ENCODE measurements at places on chromosomes 12 and 14.

- DNase-seq: no peak
Measured at GRCh38 chr14:22434901-22435550, 154.0 kb downstream of the DAD1 start.

DNA sequence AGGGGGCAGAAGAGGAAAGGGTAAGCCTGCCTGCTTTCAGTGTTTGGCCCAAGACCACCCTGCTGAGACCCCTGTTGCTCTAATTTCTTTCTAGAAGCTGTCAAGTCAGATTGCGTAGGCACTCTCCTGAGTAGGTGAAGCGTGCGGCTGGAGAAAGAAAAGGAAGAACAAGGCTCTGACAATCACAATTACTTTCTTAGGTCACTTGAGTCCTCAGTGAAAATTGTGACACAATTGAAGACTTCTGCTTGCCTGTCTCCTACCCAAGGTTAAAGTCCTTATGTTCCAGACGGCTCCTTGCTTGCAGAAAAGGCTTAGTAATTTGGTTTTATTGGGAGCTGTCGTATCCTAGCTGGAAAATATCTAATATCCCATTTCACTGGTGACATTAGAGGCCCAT is 721 bp upstream of the CTSG start:
- no peak for DNase-seq

DNA sequence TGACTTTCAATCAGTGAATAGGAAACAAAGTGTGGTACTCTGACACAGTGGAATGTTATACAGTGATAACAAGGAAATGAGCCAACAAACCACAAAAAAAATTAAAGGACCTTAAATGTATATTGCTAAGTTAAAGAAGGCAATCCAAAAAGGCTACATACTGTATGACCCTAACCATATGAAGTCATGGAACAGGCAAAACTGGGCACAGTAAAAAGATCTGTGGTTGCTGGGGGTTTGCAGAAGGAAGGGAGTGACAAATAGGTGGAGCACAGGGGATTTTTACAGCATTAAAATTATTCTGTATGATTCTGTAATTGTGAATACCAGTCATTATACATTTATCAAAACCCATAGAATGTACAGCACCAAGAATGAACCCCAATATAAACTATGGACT is 112.6 kb downstream of the KCNC2 start:
- DNase-seq: no peak

DNA sequence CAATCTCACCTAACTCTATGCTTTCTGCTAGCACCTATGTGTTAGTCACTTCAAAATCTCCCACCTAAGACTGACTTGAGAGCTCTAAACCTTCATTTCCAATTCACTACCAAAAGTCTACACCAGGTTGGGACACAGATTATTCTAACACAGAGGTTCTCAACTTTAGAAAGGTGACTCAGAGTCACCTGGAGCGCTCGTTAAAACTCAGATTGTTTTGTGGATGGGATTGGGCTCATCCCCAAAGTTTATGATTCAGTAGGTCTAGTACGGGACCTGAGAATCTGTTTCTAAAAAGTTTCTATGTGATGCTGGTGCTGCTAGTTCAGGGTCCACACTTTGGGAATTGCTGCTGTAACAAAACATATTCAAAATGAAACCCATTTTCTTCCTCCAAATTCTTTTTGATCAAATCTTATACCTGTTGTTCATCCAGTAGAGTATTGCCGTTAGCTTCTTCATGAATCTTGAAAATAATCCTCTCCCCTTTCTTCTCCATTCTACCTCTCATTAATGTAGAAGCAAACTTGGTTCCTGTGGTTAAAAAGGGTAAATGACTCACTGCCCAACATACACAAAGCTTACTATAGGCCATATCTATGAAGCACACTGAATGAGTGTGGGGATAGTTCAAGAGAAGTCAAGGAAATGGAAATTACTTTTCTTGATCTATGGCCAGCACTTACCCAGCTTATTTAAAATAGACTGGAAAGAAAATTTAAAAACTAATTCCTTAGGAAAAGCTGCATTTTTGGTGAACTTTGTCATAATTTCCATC is 206.7 kb downstream of the KIF21A start:
- DNase-seq: peak; percentile 93

DNA sequence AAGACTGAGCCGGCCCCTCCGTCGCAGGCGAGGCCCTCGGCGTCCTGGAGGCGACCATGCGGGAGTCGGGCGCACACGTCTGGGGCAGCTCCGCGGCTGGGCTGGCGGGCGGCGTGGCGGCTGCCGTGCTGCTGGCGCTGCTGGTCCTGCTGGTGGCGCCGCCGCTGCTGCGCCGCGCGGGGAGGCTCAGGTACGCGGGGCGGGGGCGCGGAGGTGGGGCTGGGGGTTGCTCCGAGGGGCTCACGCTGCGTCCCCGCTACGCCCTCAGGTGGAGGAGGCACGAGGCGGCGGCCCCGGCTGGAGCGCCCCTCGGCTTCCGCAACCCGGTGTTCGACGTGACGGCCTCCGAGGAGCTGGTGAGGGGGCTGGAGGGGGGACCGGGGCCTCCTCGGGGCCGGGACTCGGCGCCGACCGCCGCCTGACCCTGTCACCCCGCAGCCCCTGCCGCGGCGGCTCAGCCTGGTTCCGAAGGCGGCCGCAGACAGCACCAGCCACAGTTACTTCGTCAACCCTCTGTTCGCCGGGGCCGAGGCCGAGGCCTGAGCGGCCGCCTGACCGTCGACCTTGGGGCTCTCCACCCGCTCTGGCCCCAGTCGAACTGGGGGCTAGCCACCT is 7.8 kb downstream of the AMN start:
- no peak for DNase-seq

DNA sequence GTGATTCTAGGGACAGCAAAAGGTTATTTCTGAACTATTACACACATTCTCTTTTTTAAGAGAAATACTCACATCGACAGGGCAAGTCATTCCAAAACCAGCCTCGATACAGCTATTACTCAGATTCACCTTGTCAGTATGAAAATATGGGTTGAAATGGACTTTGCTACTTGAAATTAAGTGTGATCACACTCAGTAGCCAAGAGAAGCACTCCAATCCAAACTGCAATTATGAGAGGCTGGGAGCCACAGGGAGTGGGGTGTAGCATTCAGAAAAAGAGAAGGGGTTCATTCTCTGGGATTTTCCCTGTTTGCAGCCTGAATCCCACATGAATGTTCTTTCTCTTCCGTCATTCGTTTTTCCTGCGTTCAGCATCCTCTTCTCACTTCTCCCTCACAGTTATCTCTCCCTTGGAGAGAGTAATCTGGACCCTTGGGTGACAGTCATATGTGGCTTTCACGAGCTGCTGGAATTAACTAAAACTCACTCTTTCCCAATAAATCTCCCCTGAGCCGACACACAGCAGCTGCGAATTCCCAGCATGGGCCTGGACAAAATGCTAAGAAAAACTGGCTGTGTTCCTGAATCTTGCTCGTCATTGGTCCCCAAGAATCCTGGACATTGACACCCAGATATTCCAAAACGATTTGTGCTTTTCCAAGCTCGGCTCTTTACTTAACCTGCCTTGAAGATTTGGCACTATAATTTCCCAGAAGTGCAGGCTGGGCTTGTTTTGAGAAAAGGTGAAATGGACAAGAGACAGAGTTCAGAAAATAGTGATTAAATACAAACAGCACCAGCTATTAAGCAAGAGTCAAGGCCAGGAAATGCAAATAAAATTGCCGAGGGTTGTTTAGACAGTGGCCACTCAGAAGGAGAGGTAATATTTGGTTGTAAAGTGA is 199.5 kb upstream of the PLEKHG7 start:
- peak; percentile 6 for DNase-seq

- DNase-seq: no peak
Measured at GRCh38 chr12:57581802-57582201, 9.2 kb upstream of the PIP4K2C start.

GRCh38 chr14:84282618-84283017 is 1247.3 kb upstream of the FLRT2 start:
- no peak for DNase-seq

GRCh38 chr12:13007496-13008233 is 7.6 kb upstream of the HEBP1 start:
- DNase-seq: no peak

- DNase-seq: no peak
Measured at GRCh38 chr12:131365821-131366260, 345.0 kb upstream of the SFSWAP start.

GRCh38 chr14:23577710-23578392 is 739 bp downstream of the JPH4 start:
- no peak for DNase-seq

DNA sequence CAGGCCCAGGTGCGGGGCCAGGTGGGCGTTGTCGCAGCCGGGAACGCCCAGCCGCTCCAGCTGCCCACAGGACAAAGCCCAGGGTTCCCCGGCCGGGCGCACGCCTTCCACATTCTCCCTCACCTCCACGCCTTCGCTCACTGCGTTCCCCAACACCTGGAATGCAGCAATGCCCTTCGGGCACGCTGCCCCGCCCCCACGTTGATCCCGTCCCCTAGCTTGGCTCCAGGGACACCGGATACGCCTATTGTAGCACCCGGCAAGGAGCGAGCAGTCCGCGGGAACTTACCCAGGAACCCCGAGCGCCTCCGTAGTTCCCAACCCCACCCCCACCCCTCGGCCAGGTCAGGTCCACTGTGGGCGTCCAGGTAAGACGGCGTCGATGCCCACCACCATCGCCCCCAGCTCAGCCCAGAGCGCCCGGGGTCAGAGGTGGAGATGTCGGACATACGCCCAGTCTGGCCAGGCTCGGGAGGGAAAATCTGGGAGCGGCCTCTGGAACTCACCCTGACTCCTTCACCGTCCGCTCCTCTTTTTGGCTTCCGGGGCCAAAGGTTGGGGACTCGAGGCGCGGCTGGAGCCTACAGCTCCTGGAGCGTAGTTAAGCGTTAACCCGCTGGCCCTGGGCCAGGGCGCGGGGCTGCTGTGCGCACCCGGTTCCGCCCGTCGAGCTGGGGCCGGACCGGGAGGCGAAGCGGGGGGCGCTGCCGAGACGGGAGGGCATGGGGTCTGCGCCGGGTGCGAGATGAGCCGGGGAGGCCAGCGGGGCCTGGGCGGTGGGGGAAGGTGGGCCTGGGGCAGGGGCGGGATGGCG is 594 bp upstream of the CEP170B start:
- DNase-seq: no peak

- peak; percentile 55 for DNase-seq
Measured at GRCh38 chr12:47033081-47033480, 46.3 kb upstream of the PCED1B start.

- peak; percentile 88 for DNase-seq
Measured at GRCh38 chr12:56358836-56359532, 923 bp downstream of the STAT2 start.

- DNase-seq: peak; percentile 80
Measured at GRCh38 chr12:89370850-89371249, 18.5 kb upstream of the DUSP6 start.

GRCh38 chr12:80979251-80979650 is 41.5 kb upstream of the LIN7A start:
- no peak for DNase-seq

DNA sequence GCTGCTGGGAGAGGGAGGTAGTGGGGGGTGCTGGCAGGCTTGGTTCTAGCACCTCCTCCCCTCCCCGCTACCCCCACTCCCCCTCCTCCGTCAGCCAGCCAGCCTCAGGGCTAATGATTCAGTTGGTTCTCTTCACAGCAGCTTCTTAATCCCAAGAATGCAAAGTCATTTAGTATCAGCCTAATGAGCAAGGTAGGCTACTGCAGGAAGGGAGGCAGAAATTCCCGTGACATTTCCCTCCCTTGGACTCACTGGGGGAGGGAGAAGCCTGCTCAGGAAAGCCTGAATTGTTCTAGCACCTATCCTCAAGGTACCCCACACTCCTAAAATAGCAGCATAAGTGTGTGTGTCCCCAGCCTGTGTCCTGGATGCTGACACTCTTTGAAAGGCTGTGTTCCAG is 29.8 kb downstream of the ITPK1 start:
- peak; percentile 10 for DNase-seq

DNA sequence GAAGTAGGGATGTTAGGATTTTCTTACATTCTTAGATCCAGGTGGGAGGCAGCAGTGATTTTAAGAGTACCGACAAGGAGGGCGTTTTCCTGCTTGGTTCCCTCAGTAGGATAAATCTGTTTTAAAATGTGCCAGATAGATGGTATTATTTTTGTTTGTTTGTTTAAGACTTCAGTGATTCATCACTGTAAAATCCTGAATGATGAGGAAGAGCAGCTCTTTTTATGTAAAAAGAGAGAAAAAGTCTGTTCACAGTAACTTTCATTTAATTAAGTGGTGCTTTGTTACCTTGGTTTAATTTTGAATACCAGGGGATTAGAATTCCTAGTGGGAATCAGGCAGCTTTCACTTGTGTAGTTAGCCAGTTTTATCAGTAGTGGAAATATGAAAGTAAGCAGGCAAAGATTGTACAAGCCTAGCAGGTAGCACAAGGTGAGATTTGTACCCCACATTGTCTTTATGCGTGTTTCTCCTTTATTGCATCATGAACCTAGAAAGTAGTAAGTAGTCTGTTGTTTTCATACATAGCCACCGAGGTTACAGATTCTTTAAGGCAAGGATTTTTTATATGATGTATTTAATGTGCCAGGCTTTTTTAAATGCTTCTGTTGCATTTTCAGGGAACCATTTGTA is 349.6 kb downstream of the CCDC91 start:
- peak; percentile 51 for DNase-seq

GRCh38 chr14:52365071-52365470 is 51.0 kb downstream of the PTGER2 start:
- peak; percentile 23 for DNase-seq

DNA sequence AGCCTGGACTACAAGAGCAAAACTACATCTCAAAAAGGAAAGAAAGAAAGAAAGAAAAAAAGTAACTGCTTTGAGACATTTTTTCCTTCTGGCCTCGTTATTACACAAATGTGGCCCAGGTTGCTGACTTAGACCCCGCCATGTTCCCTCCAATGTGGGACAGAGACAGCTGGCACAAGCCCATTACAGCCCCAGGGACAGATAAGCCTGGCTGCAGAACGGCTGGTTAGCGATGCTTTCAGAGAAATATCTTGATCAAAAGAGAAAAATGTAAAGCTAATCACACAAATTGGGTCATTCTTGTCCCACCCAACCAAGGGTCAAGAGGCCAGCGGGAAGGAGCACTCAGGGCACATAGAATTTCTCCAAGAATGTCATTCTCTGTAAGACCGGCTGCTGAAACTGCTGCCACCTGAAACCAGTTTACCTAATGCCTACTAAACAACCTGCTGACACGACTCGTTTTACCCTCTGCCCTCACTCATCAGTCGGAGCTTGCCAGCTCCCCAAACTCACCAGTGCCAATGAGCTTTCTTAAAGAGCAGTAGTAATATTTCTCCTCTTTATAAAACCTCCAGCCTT is 63.1 kb downstream of the TNFAIP2 start:
- no peak for DNase-seq

DNA sequence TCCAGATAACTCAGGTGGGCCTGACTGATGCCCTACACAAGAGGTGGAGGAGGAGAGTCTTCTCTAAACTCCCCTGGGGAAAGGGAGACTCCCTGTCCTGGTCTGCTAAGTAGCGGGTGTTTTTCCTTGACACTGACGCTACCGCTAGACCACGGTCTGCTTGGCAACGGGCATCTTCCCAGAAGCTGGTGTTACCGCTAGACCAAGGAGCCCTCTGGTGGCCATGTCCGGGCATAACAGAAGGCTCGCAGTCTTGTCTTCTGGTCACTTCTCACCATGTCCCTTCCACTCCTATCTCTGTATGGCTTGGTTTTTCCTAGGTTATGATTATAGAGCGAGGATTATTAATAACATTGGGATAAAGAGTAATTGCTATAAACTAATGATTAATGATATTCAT is 965.5 kb downstream of the TMEM121 start:
- DNase-seq: no peak

- DNase-seq: peak; percentile 53
Measured at GRCh38 chr12:15151161-15152091, 69.8 kb downstream of the RERG start.

- no peak for DNase-seq
Measured at GRCh38 chr12:95804291-95804690, 13.7 kb upstream of the NTN4 start.

GRCh38 chr12:60168441-60168840 is 572.6 kb downstream of the SLC16A7 start:
- DNase-seq: no peak
